Bone marrow (tissue), 2 donors: ENCODE measurements at places on chromosomes 3 and 15.

DNA sequence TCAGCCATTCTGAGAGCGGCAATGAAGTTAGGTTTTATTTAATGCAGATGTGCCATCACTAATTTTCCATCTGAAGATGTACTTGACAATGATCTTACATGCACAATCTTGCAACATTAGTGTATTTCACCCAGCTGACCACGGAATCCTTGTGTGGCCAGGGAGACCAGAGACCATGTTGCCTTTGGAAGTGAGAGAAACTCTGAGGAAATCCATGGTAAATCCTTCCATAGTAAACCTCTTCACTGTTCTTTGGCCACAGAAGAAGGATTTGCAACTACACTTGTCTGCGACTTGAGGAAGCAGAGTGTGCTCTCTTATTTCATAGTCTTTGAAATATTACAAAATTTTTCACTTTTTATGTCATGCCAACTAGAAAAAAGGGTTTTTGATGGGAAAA is 128.4 kb upstream of the IGSF10 start:
- no peak for DNase-seq

DNA sequence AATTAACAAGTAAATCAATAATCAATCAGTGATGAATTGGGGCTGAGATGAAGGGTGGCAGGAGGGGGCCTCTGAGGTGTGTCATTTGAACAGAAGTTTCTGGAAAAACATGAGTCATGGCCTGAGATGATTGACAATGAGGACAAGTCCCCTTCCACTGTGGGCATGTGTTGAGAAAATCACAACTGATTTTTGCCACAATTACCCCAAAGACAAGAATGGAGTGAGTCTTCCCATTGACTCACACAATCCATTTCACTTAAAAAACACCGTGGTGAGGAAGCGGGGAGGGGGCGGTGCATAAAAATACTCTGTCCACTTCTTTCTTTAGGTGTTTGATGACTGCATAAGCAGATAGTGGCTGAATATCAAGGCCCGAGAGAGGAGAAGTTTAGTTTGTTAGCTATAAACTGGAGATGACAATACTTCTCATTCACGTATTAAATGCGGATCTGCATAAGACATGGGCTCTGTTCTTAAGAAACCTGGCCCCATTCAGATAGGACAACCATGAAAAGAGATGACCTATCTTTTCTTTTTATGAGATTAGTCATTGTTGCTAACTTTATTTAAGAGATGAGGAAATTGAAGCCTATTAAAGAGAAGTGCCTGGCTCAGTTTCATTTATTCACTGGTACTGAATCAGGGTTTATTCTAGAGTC is 34.7 kb downstream of the SHC4 start:
- DNase-seq, result no peak

- DNase-seq, result no peak
Measured at GRCh38 chr15:81473946-81474345, 99.9 kb upstream of the TMC3 start.

- DNase-seq, result no peak
Measured at GRCh38 chr3:12559520-12559919, 2.6 kb downstream of the MKRN2 start.

- no peak for DNase-seq
Measured at GRCh38 chr3:122200661-122201060, 17.2 kb downstream of the CASR start.

GRCh38 chr3:121436074-121436473 is 109.7 kb downstream of the POLQ start:
- DNase-seq, result no peak
